ENCODE measurements at places on chromosomes 16 and 17.
A peak's percentile ranks its signal among the peaks of the same experiment; 100 is the strongest.

- DNase-seq: no peak
Observed at GRCh38 chr17:50310455-50311111, 35.3 kb upstream of the XYLT2 start.

GRCh38 chr17:55407641-55408566 lies 13.7 kb downstream of the MMD start:
- no peak for DNase-seq

- DNase-seq: no peak
Observed at GRCh38 chr16:21037168-21037567, 113.5 kb downstream of the DNAH3 start.

DNA sequence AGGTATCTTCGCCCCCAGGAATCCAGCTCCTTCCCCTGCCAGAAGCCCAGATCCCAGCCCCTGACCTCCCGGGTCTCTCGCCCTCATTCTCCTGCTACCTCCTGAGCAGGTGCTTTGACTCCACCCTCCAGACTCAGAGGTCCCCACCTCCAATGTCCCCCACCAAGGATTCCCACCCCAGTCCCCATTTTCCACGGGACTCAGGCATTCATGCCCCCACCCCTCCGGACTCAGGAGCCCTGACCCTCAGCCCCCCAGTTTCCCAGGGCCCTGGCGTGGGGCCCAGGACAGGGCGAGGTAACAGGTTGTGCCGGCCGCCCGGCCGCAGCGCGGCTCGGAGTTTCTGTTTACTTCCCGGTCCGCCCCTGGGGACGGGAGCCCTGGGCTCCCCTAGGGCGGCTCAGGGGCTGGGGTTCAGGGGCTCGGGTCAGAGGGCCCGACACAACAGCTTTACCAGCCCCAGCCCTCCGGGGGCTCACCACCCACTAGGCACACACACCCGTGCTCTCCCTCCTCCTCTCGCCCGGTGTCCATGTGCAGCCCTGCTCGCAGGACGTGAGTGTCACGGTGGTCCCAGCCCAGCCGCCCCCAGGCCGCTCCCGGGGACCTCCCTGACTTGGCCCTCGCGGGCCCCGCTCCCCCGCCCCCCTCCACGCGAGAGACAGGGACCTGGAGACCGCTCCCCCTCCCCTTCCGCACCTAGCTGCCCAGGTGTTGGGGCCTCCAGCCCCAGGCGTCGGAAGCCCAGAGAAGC lies 595 bp downstream of the BICDL2 start:
- DNase-seq: no peak

GRCh38 chr17:10894220-10894619 lies 56.3 kb upstream of the PIRT start:
- DNase-seq: no peak

DNA sequence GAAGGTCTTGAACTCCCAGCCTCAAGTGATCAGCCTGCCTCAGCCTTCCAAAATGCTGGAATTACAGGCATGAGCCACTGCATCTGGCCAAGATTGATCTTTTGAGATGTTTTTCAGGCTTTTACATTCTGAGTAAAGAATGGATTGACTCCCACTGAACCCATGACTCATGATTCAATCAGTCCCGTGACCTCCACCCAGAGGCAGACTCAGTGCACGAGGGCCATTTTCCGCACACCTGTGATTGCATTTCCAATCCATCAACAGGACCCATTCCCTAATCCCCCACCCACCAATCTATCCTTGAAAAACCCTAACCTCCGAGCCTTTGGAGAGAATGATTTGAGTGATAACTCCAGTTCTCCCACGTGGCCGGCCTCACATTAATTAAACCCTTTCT lies 40.4 kb upstream of the PRKCB start:
- no peak for DNase-seq

GRCh38 chr17:66704858-66705520 lies 129.9 kb upstream of the CACNG5 start:
- DNase-seq: no peak

- DNase-seq: no peak
Observed at GRCh38 chr16:72530434-72530833, 358.5 kb upstream of the PMFBP1 start.

DNA sequence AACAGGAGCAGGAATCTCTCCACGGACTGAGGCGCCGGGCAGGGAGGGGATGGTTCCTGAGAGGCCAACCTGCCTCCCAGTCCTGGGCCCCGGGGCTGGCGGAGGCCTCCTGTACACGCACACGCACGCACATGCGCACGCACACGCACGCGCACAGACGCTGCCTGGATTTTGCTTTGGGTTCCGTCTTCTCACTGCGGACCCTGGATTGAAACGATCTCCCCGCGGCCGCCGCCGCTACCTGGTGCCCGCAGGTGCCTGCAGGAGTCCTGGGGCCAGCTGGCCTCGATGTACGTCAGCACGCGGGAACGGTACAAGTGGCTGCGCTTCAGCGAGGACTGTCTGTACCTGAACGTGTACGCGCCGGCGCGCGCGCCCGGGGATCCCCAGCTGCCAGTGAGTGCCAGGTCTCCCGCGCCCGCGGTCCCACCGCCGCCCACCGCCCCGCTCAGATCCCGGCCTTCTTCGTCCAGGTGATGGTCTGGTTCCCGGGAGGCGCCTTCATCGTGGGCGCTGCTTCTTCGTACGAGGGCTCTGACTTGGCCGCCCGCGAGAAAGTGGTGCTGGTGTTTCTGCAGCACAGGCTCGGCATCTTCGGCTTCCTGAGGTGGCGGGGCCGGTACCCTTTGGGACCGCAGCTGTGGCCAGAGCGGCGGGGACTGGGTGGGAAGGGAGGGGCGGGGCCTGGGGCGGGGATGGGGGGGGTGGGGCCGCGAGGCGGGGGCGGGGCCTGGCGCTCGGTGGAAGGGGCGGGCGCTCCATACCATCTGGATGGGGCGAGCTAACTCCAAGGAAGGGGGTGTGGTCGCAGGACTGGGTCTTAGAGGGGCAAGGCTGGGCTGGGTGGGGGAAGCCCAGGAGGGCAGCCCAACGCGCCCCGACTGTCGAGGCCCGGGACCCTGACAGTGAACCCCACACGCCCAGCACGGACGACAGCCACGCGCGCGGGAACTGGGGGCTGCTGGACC lies 12.3 kb downstream of the CES4A start:
- DNase-seq: no peak

DNA sequence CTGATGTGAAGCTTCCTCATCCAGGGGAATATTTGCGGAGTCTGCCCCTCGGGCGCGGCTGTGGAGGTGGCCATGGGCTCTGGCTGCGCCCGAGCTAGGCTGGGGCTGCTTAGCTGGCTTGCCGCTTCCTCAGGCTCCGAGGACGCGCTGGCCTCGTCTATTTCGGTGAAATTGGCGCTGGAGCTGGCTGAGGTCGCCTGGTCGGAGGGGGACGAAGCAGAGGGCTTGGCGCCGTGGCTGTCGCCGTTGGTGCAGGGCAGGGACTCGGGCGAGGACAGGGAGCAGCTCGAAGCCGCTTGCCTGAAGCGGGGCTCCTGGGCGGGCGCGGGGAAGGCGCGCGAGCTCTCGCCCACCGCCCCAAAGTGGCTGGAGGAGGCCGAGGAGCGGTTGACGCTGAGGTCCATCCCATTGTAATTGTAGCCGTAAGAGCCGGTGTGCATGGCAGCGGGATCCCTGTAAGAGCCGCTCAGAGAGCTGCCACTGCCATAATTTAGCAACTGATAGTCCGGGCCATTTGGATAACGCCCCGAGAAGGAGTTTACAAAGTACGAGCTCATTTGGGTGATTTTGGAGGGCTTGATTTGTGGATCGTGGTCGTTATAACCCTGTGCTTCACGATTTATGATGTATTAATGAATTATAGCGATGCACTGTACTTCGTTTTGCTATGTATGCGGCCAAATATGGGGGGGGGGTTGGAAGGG lies at the start of gene HOXB5:
Gene HOXB5, minus strand, starts transcription at position 654 of the 704 bp plus-strand sequence. Its CDS starts 97 bp downstream, at position 557.
- DNase-seq: no peak

DNA sequence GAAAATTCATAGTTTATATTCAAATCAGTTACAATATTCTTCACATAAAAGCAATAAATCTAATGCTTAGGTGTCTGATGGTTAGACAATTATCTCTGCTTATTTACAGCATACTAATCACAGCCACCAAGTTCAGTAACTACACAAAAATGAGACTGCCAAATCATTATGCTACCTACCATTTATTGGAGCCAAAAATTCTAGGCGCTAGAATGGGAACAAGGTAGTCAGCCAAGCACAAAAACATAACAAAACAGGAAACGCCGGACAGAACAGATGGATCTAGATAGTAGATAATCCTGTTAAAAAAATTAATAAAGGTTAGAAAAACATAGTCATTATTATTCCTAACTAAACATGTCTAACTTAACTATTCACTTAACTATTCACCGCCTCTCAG lies 3.6 kb downstream of the ARL6IP1 start:
- DNase-seq: no peak

- DNase-seq: no peak
Observed at GRCh38 chr17:40559564-40559916, 5.7 kb downstream of the CCR7 start.

DNA sequence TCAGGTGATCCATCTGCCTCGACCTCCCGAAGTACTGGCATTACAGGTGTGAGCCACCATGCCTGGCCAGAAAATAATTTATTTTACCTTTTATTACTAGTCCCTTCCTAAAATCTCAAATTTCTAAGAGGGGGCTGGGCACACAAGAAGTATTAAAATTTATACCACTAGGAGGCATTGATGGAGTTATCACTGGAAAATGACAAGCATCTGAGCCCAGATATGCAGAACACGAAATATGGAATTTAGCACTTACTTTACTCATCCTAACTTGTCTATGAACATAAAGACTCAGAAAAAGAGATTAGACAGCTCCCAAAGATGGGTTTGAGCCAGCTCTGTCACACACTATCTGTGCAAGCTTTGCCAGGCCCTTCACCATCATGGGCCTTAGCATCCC lies 46.4 kb downstream of the STAT5A start:
- no peak for DNase-seq

GRCh38 chr16:58628845-58629732 lies 537 bp downstream of the CNOT1 start:
- DNase-seq: peak; percentile 47

DNA sequence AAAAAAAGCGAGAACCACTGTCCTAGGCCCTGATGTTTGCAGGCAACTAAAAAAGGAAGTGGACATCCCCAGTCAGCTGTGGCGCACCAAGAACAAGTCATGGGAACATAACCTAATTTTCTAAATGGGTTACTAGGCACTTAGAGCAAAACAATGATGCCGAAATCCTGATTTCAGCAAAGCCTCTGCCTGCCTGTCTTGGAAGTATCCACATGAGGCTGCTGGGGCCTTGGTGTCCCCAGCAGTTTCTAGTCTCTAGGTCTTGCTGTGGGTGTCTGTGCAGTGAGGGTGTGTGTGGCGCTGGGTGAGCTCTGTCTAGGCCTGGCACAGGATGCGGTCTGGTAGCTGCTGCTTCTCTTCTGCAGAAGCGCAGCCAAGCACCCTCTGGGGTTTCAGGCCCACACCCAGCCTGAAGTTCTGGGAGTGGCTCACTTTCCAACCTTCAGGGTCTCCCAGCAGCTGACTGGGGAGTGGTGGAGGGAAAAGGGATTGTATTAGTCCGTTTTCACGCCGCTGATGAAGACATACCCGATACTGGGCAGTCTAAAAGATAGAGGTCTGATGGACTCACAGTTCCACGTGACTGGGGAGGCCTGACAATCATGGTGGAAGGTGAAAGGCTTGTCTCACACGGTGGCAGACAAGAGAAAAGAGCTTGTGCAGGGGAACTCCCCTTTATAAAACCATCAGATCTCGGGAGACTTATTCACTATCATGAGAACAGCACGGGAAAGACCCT lies 21.1 kb downstream of the STH start:
- peak; percentile 59 for DNase-seq

GRCh38 chr16:4345836-4346781 lies 5.0 kb downstream of the PAM16 start:
- no peak for DNase-seq

- DNase-seq: no peak
Observed at GRCh38 chr17:61235827-61236197, 163.8 kb upstream of the TBX2 start.

GRCh38 chr17:50918933-50919296 lies 52.8 kb upstream of the TOB1 start:
- DNase-seq: no peak

- no peak for DNase-seq
Observed at GRCh38 chr17:44236444-44236991, 17.0 kb upstream of the UBTF start.

DNA sequence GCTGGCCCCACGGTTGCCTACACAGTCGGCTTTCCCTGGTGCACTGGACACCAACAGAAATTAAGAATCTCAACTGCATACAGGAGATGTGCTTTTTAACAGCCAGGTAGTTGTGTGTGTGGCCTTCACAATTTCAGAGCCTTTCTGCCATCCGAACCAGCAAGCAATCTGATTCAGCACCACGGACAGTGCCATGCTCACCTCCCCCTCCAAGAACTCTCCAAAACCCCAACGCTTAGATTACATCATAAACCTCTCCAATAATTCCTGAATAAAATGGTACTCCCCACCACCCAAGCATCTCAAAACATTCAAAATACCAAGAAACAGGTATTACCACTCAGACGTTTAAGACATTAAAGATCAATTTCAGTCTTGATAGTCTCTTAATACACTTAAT lies 31.8 kb downstream of the USP7 start:
- DNase-seq: no peak

GRCh38 chr16:82585675-82586074 lies 41.1 kb upstream of the CDH13 start:
- DNase-seq: no peak

DNA sequence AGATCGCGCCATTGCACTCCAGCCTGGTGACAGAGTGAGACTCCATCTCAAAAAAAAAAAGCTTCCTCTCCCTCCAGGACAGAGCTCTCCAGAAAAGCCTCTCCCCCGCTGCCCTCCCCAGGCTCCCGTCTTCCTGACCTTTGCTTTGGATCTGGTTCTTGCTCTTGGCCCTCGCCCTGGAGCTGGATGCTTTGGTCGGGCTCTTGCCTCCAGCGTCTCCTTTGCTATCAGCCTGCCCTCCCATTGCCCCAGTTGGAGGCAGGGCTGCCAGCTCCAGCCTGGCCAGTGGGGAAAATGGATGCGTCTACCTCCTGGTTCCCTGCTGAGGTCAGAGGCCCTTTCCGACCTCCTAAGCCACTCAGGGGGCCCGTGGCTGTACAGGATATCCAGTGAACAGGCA lies 35.9 kb downstream of the TRARG1 start:
- no peak for DNase-seq

Data from NK-92 treated with Interleukin-12 subunit alpha and Interleukin-12 subunit beta, amount 100 ng/mL, for 24 hours (cell line).